ENCODE measurements at places on chromosomes 16 and 17. TPM values are rescaled to one million over a fixed set of nuclear protein-coding genes. Genes with fewer than 3 reads are reported as not detected.
A peak's percentile ranks its signal among the peaks of the same experiment; 100 is the strongest.

DNA sequence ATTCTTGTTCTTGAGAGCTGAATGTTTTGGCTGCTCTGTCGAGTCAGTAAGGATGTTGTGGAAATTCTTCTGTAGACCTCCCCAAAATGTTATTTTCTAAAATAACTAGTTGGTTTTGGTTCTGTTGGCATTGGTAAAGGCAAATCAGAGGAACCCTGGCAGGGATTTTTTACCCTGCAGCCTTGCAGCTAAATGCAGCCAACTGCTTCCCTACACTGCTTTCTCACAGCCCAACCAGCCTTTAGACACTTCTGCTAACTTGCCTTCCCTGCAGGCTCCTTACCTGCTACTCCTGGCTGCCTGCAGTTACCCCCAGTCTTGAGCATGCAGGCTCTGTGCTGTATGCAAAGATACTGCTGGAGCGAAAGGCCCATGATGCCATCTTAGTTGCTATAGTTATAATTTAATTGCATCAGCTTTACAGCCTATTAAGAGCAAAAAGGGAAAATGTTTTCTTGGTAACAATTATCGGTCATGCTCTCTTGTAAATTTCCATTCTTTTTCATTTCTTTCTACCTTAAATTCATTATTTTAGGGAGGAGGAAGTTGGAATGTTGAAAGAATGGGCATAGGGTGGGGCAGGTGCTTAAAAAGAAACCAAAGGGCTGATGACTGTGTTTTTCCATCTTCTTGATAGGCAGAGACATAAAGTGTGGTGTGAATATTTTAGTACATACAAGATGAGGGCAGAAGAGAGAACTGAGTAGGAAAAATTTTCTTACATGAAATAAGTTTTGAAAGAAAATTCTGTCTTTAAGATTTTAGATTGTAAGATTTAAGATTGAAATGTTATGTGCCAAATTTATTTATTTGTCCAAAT is 20.0 kb downstream of the NUP93 start:
- no peak for DNase-seq

GRCh38 chr16:50945171-50945570 is 203.3 kb downstream of the CYLD start:
- no peak for DNase-seq

The MYH2 gene
- not detected for total RNA-seq

DNA sequence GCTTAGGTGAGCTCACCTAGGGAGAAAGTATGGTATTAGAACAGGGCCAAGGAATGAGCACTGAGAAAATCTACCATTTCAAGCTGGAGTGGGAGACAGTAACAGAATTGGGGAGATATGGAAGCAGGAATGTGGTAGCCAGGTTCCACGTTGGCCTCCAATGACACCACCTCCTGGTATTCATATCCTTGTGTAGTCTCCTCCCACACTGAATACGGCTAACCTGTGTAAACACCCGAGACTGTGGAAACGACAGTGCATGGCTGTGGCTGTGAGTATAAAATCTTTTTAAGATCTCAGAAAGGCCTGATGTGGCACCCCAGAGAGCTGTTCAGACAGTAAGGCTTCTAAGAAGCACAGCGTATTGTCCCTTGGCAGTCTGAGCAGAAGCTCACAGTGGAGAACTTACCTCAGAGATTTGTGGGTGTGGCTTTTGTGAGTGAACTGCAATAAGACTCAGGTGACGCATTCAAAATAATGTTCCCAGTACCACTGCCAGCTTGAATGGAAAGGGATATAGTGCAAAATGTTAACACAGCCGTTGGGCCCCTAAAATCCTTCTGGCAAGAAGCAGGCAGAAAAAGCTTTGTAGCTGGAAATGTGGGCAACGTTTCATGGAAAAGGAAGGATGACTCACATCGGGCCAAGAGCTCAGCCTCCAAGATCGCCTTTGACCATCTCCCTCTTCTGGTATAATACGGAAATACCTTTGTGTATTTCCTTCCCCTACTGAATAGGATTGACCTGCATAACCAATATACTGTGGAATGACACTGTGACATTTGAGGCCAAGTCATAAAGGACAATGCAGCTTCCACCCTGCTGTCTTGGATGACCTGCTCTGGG is 14.4 kb downstream of the SDR42E1 start:
- peak; percentile 90 for DNase-seq

DNA sequence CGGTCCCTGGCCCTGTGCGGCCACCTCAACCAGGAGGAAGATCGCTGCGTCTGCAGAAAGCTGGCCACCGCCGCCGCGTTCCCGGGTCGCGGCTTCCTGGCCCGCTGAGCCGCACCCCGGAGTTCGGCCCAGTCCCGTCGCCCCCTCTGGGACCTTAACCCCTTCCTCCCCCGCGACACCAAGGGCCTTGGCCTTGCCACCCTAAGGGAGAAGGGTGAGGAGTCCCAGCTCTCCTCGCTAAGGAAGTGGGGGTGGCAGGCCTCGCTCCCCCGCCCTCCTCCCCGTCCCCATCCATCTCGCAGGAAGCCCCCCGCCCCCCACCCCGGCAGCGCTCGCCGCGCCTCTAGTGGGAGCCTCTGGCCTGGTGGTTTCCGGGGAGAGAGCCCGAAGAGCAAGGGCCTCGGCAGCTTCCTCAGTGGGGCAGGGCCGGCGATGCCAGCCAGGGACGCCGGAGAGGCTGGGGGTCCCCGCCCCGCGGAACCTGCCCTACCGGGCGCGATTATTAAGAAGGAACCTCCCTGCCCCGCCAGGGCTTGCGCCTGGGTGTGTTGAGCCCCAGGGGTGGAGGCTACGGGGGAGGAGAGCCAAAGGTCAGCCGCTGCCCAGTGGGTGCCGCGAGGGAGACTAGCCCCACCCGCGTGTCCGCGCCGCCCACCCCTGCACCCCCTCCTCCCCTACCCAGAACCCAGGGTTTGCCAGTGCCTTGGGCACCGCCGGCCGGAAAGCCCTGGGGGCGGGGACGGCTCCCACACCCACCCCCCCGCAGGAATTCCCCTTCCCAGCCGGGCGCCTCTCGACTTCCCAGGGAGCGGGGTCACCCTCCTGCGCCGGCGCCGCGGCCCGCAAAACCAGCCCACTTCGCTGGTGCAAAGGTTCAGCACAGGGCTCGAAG is 6.8 kb downstream of the CBX4 start:
- DNase-seq, result no peak

- DNase-seq, result no peak
Observed at GRCh38 chr17:40997361-40997760, 2.3 kb downstream of the KRTAP3-2 start.

GRCh38 chr16:51201604-51202003 is 50.5 kb upstream of the SALL1 start:
- DNase-seq, result no peak

- DNase-seq, result no peak
Observed at GRCh38 chr17:41559548-41559947, 12.3 kb downstream of the KRT9 start.

DNA sequence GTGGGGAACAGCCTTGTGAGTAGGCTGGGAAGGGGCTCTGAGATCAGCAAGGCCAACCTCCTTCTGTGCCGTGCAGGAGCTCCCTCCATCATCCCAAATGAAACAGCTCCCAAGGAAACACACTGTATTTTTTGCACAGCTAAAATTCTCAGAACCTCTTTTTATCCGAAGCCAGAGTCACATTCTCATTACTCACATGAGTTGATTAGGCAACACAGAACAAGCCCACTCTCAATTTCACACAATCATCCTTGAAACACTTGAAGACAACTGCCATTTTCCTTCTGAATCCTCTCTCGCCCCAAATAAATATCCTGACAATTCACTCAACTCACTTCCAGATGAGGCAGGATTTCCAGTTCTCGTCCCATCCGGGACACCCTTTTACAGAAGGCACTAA is 66.1 kb downstream of the MYO18A start:
- no peak for DNase-seq

GRCh38 chr17:43820759-43821158 is 12.2 kb downstream of the MPP3 start:
- DNase-seq, result no peak
